Omental fat pad (tissue), 4 donors: ENCODE measurements at places on chromosomes 4 and X.

GRCh38 chr4:177047070-177047850 lies 254.5 kb upstream of the VEGFC start:
- DNase-seq: no peak

GRCh38 chrX:26822448-26822847 lies 606.5 kb downstream of the MAGEB5 start:
- no peak for DNase-seq

DNA sequence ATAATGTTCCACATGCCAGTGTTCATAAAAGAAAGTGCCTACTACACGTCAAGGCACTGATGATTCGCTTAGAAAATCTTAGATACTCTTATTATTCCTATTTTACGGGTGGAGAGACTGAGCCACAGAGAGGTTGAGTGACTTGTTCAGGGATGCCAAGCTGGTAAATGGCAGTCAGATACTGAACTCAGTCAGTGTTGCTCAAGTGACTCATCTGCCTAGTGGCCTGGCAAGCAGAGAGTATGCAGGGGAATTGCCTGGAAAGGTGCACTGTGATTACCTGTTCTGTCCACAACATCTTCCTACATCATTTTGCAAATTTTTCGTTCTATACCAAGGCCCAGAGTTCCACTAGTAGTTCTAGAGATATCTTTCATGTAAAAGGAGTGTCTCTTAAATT lies 68.4 kb downstream of the RAPGEF2 start:
- no peak for DNase-seq

- no peak for DNase-seq
Observed at GRCh38 chr4:158783785-158784184, 15.0 kb downstream of the FNIP2 start.

- no peak for DNase-seq
Observed at GRCh38 chr4:13089659-13089998, 394.5 kb downstream of the RAB28 start.

- DNase-seq: no peak
Observed at GRCh38 chr4:67725981-67726380, 25.0 kb upstream of the UBA6 start.

- no peak for DNase-seq
Observed at GRCh38 chr4:1720163-1720983, 750 bp downstream of the TMEM129 start.

DNA sequence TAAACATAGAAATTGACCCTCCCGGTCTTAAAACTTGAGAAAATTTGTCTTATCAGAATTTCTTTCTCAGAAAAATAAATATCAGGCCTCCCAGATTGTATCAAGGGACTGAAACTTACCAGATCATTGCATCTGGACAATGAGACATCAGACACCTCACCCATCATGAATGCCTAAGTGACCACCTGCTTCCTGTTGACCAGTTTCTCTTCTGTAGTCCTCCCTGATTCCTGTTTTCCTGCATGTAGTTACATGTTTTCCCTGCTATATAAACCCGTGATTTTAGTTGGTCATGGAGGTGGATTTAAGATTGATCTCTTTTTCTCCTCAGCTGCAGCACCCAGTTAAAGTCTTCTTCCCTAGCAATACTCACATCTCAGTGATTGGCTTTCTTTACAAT lies 548.1 kb downstream of the PPP4R3C start:
- DNase-seq: no peak

DNA sequence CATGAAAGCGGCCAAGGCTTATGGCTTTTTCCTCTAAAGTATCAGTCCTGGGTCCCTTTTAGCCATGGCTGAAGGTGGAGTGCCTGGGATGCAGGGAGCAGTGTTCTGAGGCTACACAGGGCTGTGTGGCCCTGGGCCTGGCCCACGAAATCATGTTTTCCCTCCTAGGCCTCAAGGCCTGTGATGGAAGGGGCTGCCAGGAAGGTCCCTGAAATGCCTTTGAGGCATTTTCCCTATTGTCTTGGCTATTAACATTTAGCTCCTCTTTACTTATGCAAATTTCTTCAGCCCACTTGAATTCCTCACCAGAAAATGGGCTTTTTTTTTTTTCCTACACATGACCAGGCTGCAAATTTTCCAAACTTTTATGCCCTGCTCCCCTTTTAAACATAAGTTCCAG lies 657.0 kb downstream of the DACH2 start:
- no peak for DNase-seq
